ENCODE measurements at places on chromosomes 5 and 9.

DNA sequence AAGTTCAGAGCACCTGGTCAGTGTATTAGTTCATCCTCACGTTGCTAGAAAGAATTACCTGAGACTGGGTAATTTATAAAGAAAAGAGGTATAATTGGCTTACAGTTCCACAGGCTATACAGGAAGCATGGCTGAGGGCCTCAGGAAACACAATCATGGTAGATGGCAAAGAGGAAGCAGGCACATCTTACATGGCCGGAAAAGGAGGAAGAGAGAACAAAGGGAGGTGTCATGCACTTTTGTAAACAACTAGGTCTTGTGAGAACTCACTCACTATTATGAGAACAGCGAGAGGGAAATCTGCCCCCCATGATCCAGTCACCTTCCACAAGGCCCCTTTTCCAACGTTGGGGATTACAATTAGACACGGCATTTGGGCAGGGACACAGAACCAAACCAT, 28.8 kb upstream of the CAVIN4 start:
- DNase-seq, result no peak

- no peak for DNase-seq
Observed at GRCh38 chr5:178267245-178267644, 34.6 kb upstream of the PHYKPL start.

DNA sequence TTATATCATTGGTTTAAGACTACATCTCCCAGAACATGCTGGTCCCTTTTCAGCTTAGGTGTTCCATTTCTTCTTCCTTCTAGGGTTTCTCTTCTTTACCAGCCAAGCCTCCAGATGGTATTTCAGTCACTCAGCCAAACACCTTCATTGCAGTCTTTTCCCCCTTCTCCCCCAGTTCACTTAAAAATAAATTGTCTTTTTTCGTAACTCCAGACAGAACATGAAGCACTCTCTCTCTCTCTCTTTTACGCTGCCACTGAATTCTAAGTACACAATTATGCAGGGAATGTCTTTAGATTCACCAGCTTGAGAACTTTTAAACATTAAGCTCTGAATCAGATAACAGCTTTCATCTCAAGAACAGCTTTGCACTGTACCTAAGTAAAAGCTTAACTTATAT, 419.7 kb upstream of the BRINP1 start:
- DNase-seq, result no peak

GRCh38 chr5:135702191-135702590, 123.4 kb upstream of the CXCL14 start:
- no peak for DNase-seq

- DNase-seq, result peak; percentile 77
Observed at GRCh38 chr9:134427153-134427782, 101.0 kb downstream of the RXRA start.

DNA sequence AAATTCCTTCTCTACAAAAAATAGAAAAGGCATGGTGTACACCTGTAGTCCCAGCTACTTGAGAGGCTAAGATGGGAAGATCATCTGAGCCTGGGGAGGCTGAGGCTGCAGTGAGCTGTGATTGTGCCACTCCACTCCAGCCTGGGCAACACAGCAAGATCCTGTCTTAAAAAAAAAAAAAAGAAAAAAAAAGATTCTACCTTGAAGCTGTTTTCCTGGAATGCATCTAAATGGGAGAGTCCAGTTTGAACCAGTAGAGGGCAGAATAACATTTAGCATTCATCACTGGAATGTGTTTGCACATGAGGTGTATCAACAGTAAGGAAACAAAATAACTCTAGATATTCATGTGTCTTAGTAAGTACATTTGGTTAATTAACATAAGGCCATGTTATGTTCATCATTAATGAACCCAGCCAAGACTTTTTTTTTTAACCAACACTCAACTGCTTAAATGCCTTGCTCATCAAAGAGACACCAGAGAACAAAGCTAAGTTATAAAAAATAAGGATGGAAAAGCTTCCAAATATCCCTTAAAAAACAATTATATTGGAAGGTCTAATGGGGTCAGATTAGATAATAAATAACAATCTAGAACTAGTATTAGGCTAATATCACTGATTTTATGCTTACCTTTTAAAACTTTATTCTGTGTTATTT, 16.1 kb downstream of the IFNE start:
- peak; percentile 22 for DNase-seq

- peak; percentile 57 for DNase-seq
Observed at GRCh38 chr5:30040488-30041118, 1152.9 kb upstream of the CDH6 start.

DNA sequence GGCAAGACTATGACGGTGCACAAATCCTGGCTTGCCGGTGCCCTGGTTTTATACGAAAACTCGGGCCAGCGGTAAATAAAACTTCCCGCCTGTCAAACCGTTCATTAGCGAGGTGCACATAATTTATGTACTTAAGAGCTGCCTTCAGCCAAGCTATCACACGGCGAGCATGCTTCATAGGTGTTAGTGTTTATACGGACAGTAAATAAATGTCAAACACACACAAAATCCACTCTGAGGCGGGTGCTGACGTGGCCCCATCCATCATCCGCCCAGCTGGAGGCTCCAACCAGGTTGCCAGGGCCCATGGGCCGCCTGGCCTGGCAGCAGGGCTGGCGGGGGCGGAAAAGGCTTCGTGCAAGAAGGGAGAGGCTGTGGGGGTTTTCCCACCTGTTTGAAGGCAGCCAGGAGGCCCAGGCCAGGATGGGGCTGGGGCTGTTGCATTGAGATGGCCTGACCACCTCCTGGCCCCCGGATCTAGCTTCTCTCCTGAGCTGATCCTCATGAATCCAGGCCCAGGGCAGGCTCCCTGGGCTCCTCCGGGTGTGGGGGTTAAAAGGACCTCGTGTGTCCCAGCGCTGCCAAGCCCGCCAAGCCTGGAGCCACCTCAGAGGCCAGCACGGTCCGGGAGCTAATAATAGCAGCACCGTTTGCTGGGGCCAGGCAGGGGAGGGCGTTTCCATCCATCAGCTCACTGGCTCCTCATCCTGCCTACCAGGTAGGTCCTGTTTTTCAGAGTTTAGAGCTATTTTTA, 43.2 kb downstream of the BARX1 start:
- peak; percentile 81 for DNase-seq

- DNase-seq, result no peak
Observed at GRCh38 chr5:117089001-117089400, 514.4 kb upstream of the SEMA6A start.

DNA sequence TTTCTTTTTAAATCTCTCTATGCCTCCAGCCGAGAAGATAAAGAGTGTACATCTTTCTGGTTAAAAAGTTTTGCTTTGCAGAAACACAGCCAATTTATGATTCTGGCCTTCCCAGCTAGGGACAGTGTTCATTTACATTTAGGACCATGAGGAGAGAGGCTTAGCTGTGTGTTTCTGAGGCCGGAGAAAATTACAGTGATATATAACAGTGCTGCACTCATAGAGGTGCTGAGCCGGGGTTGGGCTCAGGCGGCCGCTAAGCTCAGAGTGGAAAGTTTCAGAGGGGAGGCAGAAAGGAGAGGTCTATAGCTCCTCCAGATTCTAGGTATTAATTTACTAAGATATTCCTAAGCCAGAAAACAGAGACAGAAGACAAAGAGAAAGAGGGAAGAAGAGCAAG, 37.0 kb upstream of the LCP2 start:
- no peak for DNase-seq

- no peak for DNase-seq
Observed at GRCh38 chr9:123942542-123942941, 12.6 kb upstream of the DENND1A start.

DNA sequence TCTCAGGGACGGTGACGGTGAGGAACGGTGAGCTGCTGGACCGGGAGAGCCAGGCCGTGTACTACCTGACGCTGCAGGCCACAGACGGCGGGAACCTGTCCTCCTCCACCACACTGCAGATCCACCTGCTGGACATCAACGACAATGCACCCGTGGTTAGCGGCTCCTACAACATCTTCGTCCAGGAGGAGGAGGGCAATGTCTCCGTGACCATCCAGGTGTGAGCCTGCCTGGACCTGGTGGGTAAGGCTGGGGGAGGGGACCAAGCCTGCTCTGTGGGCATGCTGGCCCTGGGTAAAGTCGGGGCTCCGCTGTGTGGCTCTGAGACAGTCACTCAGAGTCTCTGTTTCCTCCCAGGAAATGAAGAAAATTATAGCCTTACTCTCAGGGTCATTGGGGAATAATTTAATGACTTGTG, 29.3 kb downstream of the CDHR2 start:
- peak; percentile 95 for DNase-seq

DNA sequence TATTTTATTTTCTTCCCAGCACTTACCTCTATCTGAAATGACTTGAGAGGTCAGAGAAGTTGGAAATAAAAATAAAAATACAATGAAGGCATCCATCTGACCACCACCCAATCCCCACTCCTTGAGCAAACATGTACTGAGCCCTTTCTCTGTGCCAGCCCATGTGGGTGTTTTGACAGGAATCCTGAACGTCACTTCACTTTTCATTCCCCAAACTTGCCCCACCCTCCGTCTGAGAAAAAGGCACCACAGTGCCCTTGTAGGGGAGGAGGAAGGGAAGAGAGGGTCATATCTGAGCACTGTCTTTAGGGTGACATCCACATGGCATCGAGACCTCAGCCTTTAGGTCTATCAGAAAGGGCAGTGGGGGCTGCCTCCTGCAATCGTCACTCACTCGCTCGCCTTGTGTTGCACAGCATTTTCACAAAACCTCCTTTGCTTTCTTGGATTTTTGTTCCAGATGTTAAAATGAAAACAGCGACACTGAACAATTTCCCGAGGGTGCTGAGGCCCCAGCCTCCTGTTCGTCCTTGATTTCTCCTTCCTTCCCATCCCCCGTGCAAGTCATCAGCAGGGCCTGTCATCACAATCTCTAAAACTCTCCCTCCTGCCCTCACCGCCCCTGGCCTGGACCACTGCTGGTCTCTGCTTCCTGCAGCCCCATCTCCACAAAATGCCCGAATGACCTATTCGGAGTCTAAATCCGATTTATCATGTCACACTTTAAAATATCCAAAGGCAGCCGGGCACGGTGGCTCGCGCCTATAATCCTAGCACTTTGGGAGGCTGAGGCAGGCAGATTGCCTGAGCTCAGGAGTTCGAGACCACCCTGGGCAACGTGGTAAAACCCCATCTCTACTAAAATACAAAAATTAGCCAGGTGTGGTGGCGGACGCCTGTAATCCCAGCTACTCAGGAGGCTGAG, 13.0 kb downstream of the HIGD2A start:
- no peak for DNase-seq

DNA sequence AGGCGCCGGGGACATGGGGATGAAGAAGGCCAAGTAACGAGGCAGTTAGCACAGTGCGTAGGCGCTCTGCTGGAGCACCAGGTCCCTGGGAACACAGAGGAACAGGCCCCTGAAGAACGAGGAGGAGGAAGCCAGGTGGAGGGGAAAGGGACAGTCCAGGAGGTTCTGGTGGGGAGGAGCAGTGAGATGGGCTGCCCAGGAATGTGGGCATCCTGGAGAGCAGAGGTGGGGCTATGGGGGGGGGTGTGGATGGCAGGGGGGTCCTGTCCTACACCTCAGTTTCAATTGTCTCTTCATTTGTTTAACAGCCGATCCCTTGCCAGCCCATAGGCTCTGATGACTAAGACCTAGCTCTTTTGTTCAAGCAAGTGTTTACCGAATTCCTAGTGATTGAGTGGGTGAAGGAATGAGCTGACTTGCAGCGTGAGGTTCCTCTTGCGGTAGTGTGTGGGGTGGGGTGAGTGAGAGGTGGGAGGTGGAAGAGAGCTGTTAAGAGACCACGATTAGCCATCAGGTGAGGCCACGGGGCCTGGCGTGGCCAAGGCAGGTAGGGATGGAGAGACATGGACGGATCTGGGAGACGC, 8.4 kb upstream of the PHYHD1 start:
- DNase-seq, result peak; percentile 80

DNA sequence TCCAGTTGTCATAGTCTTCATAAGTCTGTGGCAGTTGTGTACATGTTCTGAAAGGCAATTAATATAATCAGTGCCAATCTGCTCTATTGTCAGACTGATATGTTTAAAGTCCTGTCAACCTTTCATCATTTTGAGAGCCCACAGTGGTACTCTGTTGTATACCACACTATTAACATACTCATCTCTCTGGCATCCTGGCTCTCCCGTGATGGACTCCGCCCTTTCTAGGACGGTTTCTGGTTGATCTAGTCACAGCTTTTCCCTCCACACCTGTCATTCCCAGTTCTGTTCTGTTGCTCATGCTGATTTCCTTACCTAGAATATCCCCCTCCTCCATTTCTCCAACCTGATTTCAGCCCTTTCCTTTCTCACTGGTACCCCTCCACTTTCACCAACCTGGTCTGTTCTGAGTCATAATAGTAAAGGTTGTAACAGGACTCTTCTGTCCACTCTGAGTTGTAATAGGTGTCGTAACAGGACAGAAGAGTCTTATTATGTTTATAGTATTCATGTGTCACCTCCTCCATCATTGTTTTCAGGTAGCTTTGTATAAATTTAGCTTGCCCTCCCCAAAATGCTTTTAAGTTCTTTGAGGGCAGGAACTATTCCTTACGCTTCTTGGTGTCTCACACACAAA, 4.1 kb downstream of the PTCD2 start:
- DNase-seq, result no peak

DNA sequence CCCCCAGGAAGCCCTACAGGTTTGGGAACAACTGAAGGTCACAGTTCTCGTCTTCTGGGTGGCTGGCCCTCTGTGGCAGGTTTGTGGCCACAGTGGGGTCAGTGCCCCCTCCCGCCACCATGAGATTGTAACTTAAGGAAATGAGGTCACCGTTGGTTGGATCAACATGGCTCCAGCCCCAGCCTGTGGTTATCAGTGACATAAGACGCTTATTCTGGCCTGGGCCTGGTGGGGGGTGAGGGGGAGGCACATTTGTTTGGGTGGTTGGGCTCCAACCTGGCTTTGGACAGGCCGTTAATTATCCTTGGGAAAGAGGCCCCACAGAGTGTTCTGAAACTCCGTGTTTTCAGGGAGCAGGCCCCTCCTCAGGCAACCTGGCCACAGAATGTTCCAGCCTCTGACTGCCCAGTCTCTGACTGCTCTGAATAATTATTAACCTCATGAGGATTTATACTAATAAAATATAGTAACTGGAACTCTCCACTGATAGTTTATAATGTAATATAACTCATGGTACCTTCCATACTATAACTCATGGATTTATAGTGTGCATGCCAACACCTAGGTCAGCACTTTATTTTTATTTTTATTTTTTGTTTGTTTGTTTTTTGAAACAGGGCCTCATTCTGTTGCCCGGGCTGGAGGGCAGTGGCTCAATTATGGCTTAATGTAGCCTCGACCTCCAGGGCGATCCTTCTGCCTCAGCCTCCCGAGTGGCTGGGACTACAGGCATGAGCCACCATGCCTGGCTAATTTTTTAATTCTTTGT, 58.0 kb upstream of the RPL26L1 start:
- no peak for DNase-seq

GRCh38 chr9:18208166-18209059, 265.5 kb upstream of the ADAMTSL1 start:
- peak; percentile 7 for DNase-seq

Data from H7 (cell line).